ENCODE measurements at places on chromosomes 11 and 22.

GRCh38 chr11:2887515-2888195, 2.1 kb upstream of the CDKN1C start:
- DNase-seq = no peak

DNA sequence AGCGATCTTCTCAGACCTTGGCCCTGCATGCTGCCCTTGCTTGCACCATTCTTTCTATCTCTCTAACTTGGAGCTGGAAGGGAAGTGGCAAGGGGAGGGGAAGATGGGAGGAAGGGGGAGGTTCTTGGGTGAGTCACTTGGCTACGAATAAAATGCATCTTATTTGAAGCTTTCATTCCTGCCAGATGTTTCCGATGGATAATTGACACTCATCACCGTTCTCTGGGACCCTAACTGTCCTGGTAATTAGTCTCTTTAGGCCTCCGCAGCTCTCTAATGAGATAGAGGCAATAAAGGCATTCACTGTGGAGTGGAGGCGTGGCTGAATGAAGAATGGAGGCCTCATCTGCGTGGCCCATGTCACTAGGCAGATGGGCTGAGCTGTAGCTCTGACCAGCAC, 960.1 kb downstream of the NTM start:
- DNase-seq = no peak

GRCh38 chr11:16611926-16612565, 126.4 kb upstream of the C11orf58 start:
- no peak for DNase-seq

GRCh38 chr22:30243661-30244060, 2.9 kb downstream of the LIF start:
- no peak for DNase-seq

GRCh38 chr11:61065955-61066638, 36.2 kb upstream of the CD5 start:
- no peak for DNase-seq

DNA sequence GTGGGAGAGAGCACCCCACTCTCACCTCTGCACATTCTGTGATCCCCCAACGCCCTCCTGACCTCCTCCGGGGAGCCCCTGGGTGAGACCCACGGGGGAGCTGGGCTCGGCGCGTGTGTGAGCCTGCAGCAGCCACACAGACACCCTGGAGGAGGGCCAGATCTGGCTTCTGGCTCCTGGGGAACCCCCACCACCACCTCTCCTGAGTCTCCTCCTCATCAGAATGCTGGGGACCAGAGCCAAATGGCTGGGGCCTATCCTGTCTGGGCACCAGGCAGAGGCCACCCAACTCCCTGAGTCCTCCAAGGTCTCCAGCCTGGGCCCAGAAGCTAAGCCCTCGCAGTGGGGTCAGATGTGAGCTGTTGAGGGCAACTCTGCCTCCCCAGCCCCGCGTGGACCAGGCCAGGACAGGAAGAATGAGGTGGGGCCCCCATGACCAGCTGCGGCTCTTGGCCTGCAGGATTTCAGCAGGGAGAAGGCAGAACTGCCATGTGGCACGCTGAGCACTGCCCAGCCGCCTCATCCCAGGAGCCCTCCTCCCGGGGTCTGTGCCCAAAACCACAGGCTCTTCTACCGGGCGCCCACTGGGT, 5.5 kb upstream of the PIM3 start:
- DNase-seq = no peak

DNA sequence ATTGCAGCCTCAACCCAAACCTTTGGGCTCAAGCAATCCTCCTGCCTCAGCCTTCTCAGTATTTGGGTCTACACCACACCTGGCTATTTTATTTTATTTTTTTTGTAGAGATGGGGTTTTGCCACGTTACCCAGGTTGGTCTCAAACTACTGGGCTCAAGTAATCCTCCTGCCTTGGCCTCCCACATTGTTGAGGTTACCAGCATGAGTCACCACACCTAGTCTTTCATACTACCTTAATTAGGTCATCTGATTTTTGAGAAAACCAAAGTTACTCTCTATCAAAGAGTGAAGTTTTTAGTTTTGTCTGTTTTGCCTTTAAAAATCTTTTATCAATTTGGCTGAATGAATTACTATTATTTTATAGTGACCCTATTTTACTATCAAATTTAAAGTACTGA, 335.6 kb upstream of the LRRC4C start:
- no peak for DNase-seq

DNA sequence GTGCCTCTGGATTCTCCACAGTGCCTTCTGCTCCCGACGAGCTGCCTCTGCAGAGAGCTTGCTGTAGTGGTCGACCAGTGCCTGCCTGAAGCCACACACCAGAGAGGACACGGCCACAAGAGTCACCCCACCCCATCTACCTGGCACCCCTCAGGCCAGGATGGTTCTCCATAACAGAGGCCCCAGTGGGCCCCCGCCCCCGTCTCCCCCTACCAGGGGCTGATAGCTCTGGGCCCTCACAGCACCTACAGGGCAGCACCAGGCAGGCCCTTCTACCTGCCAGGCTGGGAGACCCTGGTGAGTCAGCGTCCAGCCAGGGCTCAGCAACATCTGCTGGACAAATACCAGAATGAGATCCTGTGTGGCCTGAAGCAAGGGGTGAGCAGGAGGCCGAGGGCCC, 21.7 kb downstream of the SELENOO start:
- DNase-seq = no peak

- no peak for DNase-seq
Observed at GRCh38 chr11:103877221-103877620, 159.2 kb upstream of the DDI1 start.

DNA sequence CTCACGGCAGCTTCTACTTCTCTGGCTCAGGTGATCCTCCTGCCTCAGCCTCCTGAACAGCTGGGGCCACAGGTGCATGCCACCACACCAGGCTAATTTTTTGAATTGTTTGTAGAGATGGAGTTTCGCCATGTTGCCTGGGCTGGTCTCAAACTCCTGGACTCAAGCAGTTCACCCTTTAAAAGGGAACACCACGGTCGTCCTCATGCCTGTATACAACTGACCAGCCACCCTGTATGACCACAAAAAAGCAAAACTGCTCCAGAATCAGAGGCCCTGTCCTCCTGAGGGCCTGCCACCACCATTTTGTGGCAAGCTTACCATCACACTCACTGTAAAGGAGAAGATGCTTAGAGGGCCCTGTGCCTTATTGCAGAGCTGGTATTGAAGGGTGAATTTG, 2.2 kb downstream of the GLB1L3 start:
- DNase-seq = no peak

DNA sequence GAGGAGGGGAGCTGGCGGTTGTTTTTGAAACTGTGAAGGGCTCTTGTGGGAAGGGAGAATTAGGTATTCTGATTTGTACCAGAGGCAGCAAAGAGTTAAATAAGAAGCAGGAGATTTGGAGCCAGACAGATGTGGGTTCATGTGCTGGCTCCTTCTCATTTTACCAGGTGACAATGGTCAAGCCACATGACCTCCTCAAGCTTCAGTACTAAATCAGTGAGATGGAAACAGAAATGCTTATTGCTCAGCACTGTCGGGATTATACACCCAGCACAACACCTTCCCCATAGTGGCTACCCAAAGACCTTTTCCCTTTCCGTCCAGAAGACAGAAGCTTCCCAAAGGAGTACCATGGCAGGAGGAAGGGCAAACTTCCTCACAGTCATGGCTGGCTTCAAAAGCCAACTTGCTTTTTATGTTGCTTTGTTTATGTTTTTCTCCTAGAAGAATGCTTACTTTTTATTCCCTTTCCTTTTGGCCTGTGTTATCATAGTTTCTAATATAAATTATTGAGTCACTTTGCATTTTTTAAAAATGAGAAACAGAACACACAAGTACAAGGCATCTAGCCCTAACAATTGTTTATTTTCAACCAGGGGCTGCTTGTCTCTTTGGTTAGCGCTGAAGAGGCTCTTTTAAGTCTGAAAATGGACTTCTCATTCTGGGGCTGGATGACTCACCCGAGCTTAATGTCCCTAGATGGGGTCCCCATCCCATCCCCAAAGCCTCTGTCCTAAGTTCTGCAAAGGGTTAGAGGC, 181.5 kb upstream of the ZBED5 start:
- DNase-seq = no peak

- peak; percentile 10 for DNase-seq
Observed at GRCh38 chr22:50670914-50671538, 1.6 kb upstream of the SHANK3 start.

- no peak for DNase-seq
Observed at GRCh38 chr22:47210686-47211085, 448.2 kb downstream of the TBC1D22A start.

- peak; percentile 78 for DNase-seq
Observed at GRCh38 chr11:128172046-128172878, 415.1 kb downstream of the ETS1 start.

DNA sequence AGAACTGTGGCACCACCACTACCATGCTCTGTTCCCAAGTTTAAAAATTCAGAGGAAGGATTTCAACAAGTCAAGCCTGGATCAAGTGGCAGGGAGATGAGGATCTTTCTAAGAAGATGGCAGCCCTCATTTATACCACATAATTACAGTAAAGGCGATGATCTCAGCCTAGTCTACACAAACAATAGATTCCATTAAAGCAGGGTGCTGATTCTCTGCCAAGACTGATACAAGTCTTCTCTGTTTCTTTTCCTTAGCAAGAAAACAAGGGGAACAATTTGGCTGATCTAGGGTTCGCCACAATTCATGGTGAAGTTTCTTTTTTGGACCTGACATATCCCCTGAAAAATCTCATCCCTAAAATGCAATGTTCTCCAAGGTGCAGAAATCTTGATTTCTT, 73.9 kb downstream of the PPFIBP2 start:
- DNase-seq = no peak

DNA sequence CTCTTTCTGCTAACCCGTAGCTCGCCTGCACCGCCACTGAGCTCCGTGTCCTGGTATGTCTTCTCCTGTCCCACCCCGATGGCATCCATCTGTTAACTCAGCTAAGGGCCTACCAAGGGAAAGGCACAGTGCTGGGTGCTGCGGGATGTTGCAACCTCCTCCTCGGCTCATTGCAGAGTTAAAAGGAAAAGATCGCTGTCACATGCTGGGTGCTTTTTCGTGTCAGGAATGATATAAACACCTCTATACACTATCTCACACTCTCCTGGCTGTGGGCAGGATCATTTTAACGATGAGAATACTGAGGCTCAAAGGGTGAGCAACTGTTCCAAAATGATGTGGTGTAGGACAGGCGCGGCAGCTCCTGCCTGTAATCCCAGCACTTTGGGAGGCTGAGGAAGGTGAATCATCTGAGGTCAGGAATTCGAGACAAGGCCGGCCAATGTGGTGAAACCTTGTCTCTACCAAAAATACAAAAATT, 10.1 kb downstream of the TXN2 start:
- no peak for DNase-seq

DNA sequence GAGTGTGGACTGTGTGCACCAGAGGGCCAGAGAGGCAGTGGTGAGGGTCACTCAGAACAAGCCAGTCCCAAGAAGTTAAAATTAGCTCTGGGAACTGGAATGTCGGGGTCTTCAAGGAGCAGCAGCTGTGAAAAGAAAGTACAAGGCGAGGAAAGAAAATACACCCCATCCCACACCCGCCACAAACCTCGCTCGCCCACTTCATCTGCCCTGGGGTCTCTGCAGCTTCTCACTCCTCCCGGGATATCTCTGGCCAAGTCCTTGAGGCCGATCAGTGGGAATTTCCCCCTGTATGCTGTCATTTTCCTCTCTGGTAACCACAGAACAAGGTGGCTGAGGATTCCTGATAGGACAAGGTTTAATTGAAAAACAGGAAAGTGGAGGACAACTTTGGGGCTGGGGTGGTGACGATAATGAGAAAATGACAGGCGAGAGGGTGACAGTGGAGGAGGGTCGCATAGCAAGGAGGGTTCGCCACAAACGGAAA, 36.3 kb upstream of the TIMP3 start:
- no peak for DNase-seq

DNA sequence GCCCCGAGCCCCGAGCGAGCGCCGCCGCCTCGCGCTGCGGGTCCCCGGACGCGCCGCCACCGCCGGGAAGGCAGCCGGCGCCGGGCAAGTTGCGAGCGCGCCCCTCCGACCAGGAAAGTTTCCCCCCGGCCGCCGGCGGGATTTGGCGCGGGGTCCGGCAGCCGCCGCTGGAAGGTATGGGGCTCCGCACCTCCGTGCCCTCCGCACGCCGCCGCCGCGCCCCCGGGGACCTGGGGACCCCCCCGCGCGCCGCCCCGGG, 281 bp downstream of the TSPAN18 start:
- DNase-seq = no peak

DNA sequence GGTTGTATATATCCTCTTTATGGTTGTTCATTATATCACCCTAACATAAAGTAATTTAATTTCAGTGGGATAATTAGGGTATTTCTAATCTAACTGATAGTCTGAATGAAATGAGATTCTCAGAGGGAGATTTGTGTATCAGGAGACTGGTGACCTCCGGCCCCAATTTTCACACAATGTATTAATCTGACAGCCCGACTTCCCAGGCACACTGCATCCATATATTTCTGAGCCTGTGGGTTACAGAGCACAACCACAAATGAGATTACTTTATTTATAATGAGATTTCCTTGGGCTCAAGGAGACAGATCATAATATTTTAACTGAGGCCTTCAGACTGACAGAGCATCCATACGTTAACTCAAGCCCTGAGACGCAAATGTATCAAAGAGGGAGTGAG, 125.9 kb downstream of the RCN1 start:
- DNase-seq = no peak

- no peak for DNase-seq
Observed at GRCh38 chr11:120041625-120042024, 96.3 kb downstream of the TRIM29 start.

DNA sequence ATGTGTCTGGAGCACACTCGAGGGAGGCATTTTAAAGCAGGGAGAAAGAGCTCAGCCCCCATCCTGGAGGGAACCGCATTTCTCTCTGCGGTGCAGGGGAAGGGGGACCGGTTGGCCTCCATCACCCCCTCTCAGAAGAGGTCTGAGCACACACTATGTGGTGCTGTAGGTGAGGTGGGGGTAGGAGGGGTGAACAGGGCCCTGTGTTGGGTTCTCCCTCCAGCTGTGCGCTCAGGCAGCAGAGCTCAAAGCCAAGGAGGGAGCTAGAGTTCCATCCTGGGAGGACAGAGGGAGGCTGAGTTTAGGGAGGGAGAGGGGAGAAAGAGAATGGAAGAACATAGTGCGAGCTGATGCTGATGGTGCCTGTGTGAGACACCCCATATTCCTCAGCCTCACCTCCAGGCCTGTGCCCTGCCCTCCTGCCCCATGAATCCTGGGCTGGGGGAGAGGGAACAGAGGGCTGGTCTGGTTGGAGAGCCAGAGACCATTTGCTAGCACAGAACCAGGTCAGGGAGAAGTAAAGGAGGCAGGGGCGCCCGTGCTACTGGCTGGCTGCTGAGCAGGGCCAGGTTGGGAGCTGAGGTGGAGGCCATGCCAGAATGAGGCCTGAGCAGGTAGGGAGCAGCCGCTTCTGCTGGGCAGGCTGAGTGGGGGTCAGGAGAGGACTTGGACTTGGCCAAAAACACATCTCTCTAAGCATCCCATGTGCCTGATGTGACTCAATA, 43.7 kb downstream of the ALX4 start:
- no peak for DNase-seq

All from iPS-NIHi11 (cell line).